ENCODE measurements at places on chromosomes 12 and 14. TPM values are rescaled to one million over a fixed set of nuclear protein-coding genes. Genes with fewer than 3 reads are reported as not detected.

DNA sequence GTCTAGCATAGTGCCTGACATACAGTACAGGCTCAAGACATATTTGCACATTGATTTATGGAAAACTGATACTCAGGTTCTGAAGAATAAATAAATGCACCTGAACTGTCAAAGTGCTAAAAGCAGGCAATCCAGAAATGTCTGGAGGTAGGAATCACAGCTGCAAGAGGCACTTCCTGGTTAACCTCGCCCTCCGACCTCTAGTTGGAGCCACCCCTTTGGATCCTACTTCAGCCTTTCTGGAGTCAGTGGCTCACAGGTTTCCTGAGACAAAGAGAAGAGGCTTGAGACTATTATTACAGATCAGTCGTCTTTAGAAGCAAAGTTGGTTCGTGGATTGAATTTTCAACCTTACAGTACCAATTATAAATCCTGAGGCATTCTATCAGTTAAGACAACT lies 13.0 kb downstream of the TCP11L2 start:
- DNase-seq: no peak

The NR4A1 gene
- 33.1 TPM for total RNA-seq

DNA sequence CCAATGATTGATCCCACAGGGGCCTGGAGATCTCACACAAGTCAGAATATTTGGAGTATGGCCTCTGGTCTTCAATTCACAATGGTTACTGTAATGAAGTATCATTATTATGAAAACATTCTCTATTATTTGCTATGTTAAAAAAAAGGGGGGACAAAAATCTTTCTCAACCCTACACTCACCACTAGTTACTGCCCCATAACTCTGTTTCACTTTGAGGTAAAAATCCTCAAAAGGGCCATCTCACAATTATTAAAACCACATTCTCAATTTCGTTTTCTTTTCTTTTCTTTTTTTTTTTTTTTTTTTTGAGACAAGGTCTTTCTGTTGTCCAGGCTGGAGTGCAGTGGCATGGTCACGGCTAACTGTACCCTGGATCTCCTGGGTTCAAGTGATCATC lies 59.6 kb upstream of the KCNC2 start:
- DNase-seq: no peak

GRCh38 chr14:24052656-24053547 lies 1.1 kb downstream of the CARMIL3 start:
- no peak for DNase-seq

The DMAC2L gene
- 16.7 TPM for total RNA-seq

DNA sequence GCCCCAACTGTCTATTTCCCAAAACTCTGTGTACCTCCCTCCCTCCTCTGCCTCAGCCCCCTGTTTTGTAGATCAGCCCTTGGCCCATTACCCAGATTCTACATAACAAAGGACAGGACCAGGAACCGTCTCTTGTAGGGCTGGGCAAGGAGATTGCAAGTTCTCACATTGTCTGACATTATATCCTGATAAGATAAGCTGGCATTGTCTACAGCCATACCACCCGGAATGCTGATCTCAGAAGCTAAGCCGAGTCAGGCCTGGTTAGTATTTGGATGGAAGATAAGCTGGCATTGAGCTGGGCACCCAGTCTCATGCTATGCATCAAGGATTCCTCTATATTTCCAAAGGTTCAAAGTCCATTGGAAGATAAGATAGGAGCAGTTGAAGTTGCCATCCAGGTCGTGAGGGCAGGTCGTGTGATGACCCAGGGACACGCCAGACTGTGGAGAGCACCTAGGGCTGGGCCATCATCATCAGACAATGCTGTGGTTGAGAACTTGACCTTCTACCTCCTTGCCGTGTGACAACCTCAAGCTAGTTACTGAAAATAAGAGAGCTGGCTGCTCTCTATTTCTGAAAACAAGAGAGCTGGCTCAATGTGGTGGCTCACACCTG lies 29.5 kb downstream of the PHETA1 start:
- no peak for DNase-seq
